ENCODE measurements at places on chromosomes 12 and 14.

DNA sequence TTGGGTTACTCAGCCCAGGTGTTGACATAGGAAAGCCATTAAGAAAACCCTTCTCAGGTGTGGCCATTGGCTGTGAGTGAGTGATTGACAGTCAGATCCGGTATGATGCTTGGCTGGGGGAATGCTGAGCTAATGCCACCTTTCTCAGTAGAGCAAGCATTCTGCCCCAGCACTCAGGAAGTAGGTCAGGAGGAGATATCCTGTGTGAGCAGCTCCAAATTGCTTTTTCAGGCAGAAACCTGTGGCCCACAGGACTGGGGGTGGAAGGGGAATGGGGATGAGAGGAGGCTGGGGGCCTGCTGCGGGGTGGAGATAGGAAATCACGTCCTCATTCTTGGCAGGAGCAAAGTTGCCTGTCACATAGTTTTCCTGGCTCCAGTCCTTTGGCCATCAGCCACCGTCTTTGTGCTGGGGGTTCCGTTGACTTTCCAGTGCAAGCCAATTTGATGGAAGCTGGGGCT is 55.7 kb downstream of the NINJ2 start:
- no peak for DNase-seq

GRCh38 chr12:131869871-131870418 is 24.5 kb upstream of the ULK1 start:
- no peak for DNase-seq

DNA sequence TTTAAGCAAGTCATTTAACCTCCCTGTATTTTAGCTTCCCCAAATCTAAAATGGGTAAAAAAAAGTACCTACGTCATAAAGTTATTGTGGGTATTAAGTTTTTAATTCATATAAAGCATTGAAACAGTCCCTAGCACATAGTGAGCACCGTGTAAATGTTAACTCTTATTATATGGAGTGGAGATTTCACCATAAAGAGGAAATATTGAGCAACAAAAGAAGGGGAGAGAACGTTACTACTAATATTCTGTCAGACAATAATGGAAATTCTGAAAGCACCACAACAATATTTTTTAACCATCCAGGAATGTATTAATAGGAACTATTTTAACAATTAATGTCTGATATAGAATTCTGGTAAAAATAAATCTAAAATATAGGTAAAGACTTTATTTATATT is 7.8 kb upstream of the CD163L1 start:
- no peak for DNase-seq

DNA sequence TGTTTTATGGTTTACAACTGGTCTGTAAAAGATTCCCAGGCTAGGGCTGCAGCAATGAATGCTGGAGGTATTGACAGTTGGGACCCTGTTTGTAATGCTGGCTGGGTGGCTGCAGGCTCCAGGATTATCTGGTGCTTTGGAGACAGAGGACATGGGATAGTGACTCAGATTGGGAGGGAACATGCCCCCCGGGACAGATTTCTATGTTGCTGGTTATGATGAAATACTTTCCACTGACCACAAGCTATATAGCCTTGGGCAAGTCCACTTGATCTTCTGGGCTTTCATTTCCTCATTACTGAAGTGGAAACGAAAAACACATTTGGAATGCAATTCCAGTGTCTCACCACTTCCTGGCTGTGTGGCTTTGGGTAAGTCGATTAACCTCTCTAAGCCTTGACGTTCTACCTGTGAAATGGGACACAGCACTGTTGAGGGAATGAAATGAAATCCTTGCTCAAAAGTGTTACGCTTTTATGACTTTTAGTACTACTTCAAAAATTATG is 6.3 kb upstream of the TPCN1 start:
- DNase-seq = no peak

DNA sequence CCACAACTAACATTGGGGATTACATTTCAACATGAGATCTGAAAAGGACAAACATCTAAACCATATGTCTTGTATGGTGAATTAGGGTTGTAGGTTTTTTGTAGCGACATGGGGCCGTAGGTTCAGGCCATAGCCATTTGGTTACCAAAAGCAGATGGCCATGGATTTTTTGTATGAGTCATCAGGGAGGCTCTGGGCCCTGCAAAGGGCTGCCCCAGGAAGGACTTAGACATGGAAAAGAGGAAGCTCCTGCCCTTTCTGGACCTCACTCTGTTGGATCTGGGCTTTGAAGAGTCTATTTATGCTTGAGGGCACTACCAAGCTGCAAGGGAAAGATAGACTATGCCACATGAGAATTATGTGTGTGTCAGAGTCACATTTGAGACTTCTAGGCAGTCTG is 89.3 kb upstream of the DHRS4 start:
- no peak for DNase-seq

GRCh38 chr12:93846936-93847516 is 169.9 kb downstream of the CRADD start:
- no peak for DNase-seq

DNA sequence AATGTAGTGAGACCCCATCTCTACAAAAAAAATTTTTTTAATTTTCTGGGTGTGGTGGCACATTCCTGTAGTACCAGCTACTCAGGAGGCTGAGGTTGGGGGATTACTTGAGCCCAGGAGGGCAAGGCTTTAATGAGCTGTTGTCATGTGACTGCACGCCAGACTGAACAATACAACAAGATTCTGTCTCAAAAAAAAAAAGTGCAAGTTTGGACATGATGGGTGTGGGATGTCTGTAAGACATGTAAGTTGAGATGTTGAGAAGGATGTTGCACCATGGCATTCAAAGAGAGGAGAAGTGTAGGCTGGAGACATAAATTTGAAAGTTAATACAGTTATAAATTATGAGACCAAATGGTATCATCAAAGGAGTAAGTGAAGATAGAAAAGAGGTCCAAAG is 23.5 kb downstream of the YEATS4 start:
- no peak for DNase-seq

GRCh38 chr12:47819138-47819895 is 386 bp downstream of the HDAC7 start:
- DNase-seq = peak; percentile 80
